ENCODE measurements at places on chromosomes 5 and 9.

GRCh38 chr9:36486329-36486932 is 86.3 kb upstream of the MELK start:
- no peak for DNase-seq

DNA sequence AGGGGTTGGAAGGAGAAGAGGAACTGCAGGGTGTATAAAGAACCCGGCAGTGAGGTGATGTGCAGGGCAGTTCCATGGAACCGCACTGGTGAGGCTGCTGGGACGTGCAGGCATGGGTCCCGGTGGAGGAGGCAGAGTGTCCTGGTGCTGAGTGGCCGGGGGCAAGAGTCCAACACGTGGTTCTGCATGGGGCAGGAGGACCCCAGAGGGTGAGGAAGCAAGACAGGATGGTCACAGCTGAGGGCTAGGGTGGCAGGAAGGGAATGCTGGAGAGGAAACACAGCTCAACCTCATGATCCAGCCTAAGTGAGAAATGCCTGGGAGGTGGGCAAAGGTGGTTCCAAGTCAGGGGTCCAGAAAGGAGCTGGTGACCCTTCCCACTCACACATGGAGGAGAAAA is 87.2 kb downstream of the S1PR3 start:
- DNase-seq = no peak

DNA sequence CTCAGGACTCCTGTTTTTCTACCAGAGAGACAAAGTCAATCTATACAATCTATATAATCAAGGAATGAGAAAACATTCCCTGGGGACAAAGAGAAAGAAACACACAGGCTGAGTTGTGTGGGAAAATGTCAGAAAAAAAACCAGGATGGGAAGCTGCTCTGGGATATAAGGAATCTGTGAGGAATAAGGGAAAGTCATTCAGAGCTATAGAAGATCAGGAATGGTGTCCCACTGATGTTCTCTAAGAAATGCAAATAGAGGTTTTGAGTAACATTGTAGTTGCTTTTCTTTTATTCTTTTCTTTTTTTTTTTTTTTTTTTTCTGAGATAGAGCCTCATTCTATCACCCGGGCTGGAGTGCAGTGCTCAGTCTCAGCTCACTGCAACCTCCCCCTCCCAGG is 605.9 kb upstream of the KLF4 start:
- DNase-seq = no peak

GRCh38 chr9:92749071-92749933 is 15.3 kb downstream of the BICD2 start:
- DNase-seq = no peak

GRCh38 chr9:14427419-14427818 is 113.5 kb upstream of the NFIB start:
- no peak for DNase-seq

- no peak for DNase-seq
Observed at GRCh38 chr5:179801304-179802206, 5.1 kb downstream of the MGAT4B start.

DNA sequence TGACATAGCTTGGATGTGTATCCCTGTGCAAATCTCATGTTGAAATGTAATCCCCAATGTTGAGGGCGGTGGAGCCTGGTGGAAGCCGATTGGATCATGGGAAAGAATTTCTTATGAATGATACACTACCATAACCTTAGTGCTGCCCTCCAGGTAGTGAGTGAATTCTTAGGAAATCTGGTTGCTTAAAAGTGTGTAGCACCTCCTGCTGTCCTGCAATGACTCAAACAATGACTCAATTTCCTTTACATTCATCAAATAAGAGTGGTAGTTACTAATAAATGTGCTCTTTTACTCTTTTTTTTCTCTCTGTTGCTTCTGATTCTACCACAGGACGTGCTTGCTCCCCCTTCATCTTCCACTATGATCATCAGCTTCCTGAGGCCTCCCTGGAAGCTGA is 1696.0 kb upstream of the CDH9 start:
- DNase-seq = no peak

- DNase-seq = no peak
Observed at GRCh38 chr9:93616044-93616443, 39.7 kb downstream of the PHF2 start.

GRCh38 chr5:127876384-127876783 is 173.2 kb downstream of the CCDC192 start:
- no peak for DNase-seq

DNA sequence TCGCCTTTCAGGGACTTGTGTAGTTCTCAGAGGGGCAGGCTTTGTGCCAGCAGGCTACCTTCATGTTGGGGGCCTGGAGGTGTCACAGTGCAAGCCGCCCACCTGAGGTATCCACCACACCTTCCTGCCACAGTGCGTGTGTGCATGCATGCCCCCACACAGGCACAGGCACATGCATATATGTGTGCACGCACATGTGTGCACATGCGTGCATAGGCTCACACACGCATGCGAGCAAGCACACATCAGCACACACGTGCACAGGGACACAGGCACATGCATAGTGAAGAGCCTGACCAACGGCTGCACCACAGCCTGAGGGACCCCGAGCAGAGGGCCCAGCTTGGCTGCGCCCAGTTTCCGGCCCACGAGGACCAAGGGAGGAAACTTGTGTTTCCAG is 36.1 kb downstream of the IRX4 start:
- no peak for DNase-seq

DNA sequence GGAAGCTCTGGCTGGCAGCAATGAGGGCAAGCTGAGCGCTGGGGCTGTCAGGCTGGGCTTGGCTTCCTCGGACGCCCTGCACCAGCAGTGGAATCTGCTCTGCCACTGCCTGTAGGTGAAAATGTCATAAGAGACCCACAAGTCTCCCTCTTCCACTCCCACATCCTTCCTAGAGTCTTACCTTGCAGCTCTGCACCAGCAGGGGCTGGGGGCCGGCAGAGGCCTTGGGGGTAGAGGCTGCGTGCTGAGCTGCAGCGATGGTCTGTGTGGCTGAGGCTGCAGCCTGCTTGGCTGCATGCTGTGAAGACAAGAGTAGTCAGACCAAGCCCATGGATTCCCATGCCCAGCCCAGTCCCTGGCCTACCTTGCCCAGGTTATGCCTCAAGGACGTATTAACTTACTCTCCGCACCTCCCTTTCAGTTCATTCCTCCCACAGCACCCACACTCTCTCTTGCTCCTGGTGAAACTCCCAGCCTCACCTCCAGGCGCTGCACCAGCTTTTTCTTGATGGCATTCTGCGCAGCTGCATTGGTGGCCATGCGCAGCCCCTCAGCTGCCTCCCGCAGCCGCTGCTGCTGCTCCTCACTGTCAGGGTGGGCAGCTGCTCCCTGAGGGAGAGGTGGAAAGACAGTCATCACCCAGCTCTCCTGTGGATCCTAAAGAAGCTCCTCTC is 17.3 kb downstream of the TLN1 start:
- DNase-seq = no peak

DNA sequence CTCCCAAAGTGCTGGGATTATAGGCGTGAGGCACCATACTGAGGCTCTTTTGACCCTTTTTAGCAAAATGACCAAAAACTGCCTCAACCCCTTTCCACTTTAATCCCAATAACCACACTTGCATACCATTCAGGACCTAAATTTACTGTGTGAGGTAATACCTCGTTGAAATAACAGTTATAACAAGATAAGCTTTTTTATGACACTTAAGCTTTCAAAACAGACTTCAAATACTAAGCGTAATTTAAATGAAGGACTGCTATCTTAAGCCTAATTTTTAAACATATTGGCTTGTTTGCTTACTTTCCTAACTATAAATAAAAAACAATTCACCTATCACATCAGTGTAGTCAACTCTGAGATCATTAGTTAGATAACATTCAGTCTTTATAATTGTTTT is 37.8 kb downstream of the PWWP2A start:
- no peak for DNase-seq

DNA sequence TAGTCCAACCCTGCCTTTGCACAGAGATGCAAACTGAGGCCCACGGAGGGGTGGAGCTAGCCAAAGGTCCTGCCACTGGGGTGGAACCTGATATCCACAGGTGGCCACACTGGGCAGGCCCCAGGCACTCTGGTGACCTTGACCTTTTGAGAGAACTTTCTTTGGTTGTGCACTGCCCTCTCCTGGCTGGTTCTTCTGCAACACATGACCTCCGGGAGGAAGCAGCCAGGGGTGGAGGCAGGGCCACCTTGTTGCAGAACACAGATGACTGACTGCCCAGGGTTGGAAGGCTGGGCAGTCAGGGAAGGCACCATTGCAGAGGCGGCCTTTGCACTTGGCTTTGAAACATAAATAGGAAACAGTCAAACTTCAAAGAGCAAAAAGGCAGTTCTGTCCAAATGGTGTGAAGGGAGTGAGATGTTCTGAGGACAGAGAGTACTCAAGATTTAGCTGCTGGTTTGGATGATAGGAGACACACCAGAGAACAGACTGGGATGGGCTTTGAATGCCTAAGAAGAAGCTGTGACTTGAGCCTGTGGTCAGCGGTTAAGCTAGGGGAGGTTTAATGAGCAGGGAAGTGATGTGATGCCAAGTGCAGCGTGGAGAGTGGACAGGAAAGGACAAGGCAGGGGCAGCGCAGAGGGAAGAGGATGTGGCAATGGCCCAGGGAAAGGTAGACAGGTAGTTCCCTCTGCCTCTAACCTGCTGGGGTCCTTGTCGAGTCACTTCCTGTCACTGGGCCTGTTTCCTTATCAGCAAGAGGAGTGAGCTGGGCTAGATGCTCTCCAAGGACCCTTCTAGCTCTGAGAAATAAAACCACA is 6.8 kb upstream of the TCOF1 start:
- no peak for DNase-seq

- no peak for DNase-seq
Observed at GRCh38 chr9:69157751-69158466, 16.2 kb upstream of the TJP2 start.

- no peak for DNase-seq
Observed at GRCh38 chr9:131393622-131394463, at the start of gene PRRC2B. Gene PRRC2B (plus strand): TSS chr9:131394086. CDS start chr9:131430145, 36,059 bp downstream.

DNA sequence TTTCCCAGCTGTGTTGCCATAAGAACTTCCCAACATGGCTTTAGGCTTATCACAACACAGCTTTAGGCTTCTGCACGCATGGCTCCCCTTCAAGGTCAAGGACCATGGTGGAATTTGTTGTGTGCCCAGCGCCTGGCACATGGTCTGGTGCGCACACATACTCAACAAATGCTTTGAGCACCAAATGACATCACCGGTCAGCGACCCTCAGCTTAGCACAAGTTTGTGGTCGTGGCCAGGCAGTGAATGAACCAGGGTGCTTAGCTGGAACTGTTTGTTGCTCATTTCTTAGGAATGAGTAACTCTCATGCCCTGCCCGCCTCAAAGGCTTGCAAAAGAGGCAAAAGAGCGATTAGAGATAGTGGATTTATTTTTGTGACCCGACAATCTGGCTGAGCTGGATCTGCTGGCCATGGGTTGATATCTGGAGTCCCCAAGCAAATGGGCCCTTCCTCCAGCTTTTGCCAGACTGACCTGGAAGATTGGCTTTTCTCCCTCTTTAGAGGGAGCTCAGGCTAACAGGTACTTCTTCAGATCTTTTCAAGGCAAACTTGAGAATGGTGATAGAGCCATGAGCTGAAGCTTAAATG is 58.9 kb downstream of the DAP start:
- DNase-seq = no peak

- no peak for DNase-seq
Observed at GRCh38 chr9:38359297-38359653, 33.2 kb upstream of the ALDH1B1 start.

DNA sequence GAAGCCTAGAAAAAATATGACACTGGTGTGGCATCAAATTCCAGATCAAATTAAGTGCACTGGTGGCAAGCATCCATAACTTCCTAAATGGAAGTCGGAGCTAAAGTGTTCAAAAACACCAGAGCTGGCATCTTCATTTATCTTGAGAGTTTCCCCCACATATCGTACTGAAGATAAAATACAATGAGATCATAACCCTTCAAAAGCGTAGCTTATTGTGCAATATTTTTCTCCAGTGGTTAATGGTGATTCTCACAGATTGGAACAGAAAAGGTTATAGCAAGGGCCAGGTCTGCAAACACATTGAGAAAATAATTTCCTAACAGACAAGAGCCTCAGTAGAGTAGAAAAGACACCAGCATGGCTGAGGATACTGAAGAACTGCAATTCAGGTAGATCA is 147.6 kb downstream of the SEMA5A start:
- no peak for DNase-seq

DNA sequence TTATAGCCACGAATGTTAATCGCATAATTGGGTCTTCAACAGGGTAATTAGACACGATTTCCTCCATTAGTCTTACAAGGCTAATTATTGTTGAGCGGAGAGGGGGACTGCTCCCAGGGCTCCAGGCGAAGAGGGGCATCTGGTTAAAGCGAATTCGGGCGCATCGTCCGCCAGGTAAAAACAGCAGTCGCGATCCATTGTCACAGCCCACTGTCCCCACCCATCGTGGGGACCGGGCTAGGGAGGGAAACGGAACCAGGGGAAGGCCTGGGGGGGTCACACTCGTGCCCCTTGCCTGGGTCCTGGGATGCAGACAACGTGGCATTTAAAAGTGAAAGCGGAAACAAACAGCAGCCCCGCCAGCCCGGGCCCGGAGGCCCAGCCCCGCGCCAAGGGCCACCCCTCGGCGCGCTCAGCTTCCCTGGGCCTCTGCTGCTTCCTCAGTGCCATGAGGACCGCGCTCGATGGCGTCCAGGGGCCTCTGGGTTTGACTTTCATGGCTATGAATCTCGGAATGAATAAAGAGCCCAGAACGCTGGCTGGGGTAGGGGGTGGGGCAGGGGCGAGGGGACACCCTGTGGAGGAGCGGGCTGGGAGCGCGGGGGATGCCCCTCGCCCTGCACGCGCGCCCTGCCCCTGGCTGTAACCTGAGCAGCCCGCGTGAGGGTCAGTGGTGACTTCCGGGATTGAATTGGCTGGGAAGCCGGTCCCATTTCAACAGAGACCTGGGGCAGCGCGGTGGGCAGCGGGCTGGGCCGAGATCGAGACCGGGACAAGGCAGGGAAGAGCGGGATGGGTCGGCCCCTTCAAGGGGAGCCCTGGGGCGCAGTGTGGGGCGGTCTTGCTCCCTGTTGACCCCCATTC is 99.9 kb downstream of the GTF3C4 start:
- no peak for DNase-seq

GRCh38 chr5:72202331-72202825 is 95.1 kb downstream of the MAP1B start:
- no peak for DNase-seq

DNA sequence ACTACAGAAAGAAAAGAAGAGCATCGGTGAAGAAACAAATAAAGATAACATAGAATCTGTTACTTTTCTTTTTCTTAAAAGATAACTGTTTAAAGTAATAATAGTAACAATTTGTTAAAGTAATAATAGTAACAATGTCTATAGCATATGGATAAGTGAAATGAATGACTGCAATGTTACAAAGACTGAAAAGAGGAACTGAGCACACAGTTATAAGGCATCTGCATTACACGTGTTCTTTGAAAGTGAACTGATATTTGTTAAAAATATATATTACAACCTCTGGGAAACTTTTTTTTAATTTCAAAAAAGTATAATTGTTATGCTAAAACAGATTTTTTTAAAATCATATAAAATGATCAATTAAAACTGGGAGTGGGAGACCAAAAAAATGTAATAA is 88.4 kb upstream of the FST start:
- DNase-seq = no peak

- no peak for DNase-seq
Observed at GRCh38 chr5:132470596-132470995, 20.0 kb downstream of the IRF1 start.

- no peak for DNase-seq
Observed at GRCh38 chr9:83106263-83106662, 43.3 kb upstream of the RASEF start.

GRCh38 chr5:36414869-36415282 is 113.2 kb upstream of the RANBP3L start:
- no peak for DNase-seq
